ENCODE measurements at places on chromosomes 5 and 9.

DNA sequence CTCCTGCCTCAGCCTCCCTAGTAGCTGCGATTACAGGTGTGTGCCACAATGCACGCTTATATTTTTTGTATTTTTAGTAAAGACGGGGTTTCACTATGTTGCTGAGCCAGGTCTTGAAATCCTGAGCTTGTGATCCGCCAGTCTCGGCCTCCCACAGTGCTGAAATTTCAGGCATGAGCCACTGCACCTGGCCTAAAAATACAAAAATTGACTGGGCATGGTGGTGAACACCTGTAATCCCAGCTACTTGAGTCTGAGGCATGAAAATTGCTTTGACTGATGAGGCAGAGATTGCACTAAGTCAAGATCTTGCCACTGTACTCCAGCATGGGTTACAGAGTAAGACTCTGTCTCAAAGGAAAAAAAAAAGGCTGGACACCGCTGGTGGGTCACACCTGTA, 13.1 kb upstream of the DYNC2I2 start:
- no peak for DNase-seq

DNA sequence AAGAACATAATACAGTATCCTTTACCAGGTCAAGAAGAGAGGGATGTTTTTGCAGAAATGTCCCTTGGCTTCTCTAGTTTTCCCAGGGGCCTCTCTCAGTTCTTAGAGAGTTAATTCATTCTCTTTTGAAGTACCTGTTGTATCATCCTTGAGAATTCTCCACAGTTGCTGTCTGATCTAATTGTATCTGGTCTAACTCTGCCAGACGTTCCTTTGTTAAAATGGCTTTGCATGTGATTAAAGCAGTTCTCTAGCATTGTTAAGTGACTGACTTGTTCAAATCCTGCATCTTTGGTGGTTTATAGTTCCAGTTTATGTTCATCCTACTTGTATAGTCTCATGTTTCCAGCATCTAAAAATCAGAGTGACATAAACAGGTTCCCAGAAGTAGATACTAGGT, 65.0 kb downstream of the KIAA1958 start:
- DNase-seq: no peak

DNA sequence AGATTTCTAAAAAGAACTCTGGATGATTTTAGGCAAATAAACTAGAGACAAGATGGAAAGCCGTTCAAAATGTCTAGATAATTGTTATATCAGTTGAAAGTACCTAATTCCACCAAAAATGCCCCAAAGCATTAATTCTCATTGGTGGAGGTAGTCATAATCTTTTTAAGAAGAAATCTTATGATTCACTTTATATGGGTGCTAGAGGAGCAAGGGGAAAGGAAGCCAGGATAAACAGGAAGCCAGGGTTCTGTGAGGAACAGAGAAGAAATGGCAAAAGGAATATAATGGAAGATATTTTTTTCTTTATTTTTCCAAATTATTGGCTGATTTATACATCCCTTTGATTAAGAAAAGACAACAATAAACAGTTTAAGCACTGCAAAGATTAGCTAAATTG, 7.8 kb downstream of the YIPF5 start:
- DNase-seq: no peak

GRCh38 chr9:125258832-125259534, 2.6 kb upstream of the GAPVD1 start:
- DNase-seq: no peak

GRCh38 chr5:124751031-124751430, 4.6 kb upstream of the ZNF608 start:
- DNase-seq: no peak

GRCh38 chr5:128782446-128782845, 182.8 kb upstream of the SLC27A6 start:
- DNase-seq: no peak

- DNase-seq: no peak
Measured at GRCh38 chr5:128674837-128675446, 136.9 kb upstream of the FBN2 start.

DNA sequence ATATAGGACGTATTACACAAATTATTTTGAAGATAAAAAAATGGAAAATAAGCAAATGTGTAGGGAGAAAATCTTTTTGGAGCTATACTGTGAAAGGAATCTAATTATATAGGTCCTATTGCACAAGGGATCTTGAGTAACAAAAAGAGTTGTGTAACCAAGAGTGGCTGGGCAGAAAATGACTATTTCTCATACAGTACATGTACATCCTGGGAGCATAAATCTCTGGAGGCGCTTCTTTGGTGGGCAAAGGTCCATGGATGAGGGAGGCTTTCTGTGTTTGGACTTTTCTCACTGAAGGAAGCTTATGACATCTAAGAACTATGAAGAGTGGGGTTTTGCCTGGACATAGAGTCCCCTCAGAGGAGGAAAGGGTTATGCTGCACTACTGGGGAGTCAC, 29.8 kb downstream of the ANKS6 start:
- DNase-seq: no peak

GRCh38 chr5:172364773-172365172, 81.2 kb upstream of the UBTD2 start:
- DNase-seq: no peak

DNA sequence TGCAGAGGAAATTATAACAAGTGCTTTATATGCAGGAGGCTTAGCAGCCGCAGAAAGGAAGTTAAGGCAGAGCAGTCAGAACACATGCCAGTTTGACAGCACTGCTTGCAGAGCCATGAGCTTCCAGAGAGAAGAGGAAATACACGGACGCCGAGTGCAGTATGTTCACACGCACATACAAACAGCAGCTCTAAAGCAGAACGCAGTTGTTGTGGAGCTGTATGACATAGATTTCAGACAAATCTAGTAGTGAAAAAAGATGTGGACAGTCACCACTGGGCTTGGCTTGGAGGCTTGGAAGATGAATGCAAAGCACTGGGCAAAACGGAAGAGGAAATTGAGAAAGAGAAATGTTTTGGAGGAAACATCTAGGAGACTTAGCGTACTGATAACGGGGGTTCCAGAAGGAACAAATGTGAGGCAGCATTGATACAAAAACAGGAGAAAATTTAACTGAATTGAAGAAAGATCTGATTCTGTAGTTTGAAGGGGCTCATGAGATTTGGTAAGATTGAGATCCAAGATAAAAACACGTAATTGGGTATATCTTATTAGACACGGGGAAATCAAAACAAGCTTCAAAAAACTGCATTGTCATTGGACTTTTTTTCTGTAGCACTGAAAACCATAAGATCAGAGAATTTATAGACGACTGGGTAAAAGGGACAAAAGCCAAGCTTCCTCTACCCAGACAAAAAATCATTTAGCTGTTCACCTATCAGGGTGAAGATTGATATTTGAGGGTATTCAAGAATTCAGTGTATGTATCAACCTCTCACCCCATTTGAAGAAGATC, 19.6 kb upstream of the ROPN1L start:
- DNase-seq: no peak

DNA sequence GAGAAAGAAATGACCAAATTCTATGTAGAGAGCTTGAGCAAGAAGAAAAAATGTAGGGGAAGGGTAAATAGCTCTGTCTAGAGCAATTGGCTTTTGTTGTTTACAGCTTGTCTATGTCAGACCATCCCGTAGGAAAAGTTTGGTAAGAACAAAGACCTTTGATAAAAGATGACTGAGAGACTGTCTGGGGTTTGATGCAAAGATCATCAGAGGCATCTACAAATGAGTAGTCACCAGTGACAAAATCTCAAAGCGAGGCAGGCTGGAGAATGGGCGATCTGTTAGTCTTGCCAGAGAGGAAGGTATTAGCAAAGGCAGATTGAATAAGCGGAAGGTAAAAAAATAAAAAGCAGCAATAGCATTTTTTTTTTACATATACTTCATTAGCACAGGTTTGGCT, 125.0 kb upstream of the RASGRF2 start:
- DNase-seq: no peak

DNA sequence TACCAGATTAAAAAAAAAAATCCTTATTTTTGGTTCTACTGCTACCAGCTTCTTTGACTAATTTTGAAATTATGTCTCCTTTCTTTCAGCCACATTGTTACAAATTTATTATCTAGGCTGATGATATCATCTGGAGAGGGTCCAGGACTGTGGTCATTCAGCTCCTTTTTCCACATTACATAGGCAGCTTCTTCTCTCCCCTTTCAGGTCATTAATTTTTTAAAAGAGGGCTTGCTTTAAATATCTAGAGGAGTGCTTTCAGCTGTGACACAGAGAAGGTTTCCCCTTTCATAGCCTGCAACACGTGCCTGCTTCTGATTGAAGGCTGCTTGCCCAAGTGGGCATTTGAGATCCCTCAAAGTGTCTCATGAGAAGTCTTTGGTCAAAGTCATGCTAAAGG, 155.7 kb upstream of the PAPPA start:
- no peak for DNase-seq

GRCh38 chr9:37918665-37919170, 14.8 kb upstream of the SLC25A51 start:
- no peak for DNase-seq

- no peak for DNase-seq
Measured at GRCh38 chr9:76654051-76654461, 110.2 kb upstream of the PCA3 start.

DNA sequence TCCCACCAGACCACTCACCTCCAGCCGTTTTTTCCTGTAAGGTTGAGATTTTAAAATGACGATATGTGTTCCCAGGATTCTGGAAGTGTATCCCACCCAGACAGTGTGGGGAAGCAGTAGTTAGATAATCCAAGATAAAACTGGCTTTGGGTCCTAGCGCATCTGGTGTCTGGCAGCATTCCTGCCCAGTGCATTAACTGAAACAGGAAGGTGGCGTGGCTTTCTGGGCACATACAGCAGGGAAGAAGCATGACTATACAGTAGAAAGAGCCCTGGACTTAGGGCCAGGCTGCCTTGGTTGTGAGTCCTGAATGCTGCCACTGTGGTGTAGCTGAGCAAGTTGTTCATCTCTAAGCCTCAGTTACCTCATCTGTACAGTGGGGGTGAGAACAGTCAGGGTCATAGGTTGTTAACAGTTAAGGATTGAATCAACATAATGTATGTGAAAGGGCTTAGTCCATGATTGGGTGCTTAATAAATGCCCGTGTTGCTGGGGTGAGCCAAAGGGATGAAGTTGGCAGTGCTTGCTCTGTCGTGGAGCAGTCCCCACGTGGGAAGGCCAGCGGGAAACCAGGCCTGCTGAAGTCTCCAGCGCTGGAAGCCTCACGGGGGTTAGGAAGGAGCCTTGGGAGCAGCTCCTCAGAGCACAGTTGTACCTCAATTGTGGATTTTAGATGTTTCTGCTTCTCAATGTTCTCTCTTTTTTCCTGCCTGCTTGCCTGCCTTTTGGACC, 18.0 kb downstream of the CLTA start:
- no peak for DNase-seq

DNA sequence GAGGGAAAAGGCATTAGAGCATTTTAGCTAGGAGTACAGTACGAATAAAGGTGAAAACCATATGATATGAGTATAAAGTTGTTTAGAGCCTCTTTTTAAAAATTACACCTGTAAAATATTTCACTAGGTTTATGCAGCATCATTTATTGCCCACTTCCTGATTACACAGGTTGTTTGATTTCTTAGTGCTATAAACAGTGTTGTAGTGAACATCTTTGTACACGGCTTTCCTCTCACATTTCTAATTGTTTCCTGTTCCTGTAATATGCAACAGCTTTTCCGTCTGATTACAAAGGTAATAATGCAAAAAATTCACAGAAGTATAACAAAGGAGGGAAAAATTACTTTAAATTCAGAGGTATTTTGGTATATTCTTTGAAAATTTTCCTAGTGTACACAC, 13.0 kb downstream of the STOM start:
- no peak for DNase-seq

- no peak for DNase-seq
Measured at GRCh38 chr9:71685988-71686387, 82.3 kb downstream of the CEMIP2 start.

DNA sequence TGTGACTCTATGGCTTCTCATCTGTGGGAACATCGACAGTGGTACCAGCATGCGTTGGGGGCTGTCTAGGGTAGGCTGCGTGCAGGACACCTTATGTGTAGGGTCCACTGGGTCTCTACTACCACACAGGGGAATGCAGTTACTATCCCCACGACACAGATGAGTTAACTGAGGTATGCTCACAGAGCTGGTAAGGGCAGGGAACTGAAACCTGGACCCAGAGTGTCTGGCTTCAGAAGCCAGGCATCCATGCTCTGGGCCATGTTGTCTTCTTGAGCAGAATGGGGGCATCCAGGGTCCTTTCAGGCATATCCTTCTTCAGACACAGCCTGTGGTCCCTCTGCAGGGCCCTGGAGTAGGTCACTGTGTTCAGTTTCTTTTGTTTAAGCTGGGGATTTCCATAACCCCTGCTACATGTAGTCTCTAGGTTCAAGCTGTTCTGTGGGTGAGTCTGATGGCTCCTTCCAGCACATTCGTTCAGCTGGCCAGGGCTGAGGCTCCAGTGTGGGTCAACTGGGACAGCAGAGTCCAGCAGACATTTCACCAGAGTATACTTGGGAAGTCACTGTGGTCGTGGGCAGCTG, 148.8 kb downstream of the GADD45G start:
- no peak for DNase-seq

- peak; percentile 39 for DNase-seq
Measured at GRCh38 chr5:172733131-172733973, 37.6 kb downstream of the DUSP1 start.

DNA sequence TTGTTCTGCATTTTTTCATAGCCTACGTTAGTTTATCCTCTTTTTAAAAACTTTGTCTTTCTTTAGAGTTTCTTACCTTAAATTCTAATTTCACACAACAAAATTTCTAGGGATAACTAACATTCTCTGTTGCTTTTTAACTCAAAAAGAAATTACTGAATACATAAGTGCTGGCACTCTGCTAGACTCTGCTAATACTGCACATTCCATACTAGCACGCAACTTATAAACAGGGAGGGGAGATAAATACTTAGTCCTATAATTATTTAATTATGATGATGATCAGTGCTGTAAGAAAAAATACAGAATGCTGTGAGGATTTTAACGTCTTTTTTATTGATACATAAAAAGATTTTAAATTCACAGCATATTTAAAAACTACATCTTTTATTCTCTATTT, 25.1 kb downstream of the RNF145 start:
- DNase-seq: no peak

DNA sequence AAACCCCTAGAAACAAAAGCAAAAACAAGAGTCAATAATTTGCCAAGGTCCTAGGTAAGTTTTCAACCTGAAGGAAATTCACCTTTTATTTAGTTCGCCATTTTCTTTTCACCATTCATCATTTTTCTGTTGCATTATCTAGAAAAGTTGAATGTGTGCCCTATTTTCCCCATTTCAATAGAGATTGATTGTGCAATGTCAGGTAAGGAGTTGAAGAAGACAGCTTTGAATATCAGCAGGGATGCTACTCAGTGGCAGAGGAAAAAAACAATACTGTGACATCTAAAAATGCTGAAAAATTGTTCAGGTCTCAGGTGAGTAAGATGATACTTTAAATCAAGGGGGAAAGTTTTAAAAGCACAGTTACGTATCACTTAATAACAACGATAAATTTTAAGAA, 813.7 kb downstream of the DTWD2 start:
- DNase-seq: no peak

GRCh38 chr5:128498844-128499455, 39.1 kb downstream of the FBN2 start:
- no peak for DNase-seq

Data from retina (tissue), 1 donor.